ENCODE measurements at places on chromosomes 13 and 19. TPM values are rescaled to one million over a fixed set of nuclear protein-coding genes. Genes with fewer than 3 reads are reported as not detected.
A peak's percentile ranks its signal among the peaks of the same experiment; 100 is the strongest.

The CCL25 gene
- total RNA-seq = not detected

The CNMD gene
- not detected for total RNA-seq

DNA sequence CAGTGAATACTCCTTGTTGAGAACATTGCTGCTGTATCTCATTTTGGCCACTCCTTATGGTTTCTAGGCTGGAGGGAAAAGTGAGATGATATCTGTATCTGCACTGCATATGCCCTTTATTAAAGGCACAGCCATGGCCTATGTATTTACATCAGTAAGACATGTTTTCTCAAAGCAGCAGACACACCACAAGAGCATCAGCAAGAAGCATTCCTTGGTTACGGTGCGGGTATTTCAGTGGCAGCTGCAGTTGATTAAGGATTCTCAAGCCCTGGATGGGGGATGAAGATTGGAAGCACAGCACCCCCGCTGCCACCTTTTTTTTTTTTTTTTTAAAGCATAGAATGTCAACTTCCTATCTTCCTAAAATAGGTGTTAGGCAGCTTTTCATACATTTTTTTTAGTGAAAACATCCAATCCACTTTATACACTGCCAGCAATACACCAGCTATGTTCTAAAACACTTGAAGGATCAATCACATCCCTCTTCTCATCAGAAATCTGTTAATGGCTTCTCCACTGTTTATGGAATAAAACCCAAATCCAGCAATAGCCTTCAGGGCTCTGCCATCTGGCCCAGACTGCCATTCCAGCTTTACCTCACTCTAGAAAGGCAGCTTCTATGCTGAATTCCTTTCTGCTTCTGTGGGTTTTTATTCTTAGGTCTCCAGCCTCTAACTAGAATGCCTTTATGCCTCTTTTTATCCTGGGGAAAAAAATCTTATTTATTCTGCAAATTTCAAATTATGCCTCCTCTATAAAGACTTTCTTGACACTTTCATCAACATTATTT, 331.0 kb downstream of the DNAJC15 start:
- no peak for DNase-seq

The KLF1 gene
- 0.90 TPM for total RNA-seq

DNA sequence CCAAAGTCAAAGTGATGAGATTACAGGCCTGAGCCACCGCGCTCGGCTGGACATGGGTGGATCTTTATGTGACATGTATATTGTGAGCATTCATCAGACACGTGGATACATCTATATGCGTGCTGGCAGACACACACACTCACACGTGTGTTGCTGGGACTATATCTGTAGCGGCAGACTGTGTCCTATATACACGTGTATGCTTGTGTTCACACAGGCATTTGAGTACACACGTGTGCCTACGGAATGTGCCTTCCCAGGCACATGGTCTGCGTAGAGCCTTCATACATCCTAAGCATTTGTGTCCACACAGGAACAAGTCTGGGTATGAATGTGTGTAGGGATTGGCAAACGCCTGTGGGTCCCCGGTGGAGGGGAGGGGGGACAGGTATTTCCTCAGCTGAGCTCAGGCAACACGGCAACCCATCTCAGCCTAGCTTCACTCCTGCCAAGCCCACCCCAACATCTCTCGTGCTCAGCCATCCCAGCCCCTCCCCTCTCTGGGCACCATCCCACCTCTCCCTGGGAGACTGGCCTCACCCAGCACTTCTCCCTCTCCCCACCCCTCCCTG, 2.6 kb downstream of the UNC13A start:
- DNase-seq = no peak

- no peak for DNase-seq
Measured at GRCh38 chr13:98103531-98103930, 39.4 kb upstream of the FARP1 start.

GRCh38 chr13:89221557-89222158, 1550.5 kb downstream of the SLITRK5 start:
- no peak for DNase-seq

DNA sequence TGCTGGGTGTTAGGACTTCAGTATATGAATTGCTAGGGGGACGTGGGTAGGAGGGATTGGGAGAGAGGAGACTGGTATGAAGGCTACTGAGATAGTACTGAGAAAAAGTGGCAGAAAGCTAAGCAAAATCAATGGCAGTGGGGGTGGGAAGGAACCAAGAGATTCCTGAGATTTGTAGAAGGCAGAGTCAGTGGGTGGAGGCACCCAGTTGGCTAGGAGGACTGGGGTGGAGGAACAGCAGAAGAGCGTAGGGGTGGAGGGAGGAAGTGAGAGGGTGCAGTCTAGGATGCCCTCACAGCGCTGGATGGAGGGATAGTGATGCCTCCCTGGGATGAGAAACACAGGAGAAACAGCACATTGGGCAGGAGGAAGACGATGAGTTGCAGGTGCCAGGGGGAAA, 5.6 kb upstream of the MEDAG start:
- no peak for DNase-seq

DNA sequence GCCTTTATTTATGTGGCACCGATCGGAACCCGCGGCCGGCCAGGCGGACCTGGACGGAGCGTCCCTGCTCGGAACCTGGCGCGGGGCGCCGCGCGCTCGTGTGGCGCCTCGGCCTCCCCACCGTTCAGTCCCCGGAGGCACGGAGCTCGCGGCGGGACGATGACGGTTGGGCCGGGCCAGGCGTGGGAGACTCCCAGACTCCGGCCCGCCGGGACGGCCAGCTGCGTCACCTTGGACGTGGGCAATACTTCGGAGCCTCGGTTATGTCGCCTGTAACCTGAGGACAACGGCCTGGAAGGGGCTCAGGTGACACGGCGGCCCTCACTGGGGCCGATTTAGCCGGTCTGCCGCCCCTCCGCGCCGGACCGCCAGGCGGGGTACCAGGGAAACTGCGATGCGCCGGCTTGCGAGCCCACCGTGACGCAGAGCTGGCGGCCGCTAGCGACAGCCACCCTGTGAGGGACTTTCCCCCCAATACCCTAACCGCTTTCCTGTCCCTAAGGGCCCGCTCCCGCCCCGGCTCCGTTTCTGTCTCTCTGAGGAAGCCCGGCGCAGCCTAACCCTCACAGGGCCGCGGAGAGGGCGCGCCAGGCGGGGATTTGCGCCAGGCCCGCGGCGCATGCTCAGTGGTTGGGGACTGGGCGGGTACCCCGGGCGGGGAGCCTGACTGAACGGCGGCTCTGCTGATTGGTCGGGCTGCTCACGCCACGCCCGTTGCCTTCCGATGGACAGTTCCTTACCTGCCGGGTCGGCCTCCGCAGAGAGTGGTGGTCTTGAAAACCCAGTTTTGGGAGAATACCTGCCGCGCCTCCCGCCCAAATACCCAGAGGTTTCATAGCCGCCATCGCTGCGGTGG, 109.5 kb upstream of the DOCK9 start:
- peak; percentile 87 for DNase-seq

DNA sequence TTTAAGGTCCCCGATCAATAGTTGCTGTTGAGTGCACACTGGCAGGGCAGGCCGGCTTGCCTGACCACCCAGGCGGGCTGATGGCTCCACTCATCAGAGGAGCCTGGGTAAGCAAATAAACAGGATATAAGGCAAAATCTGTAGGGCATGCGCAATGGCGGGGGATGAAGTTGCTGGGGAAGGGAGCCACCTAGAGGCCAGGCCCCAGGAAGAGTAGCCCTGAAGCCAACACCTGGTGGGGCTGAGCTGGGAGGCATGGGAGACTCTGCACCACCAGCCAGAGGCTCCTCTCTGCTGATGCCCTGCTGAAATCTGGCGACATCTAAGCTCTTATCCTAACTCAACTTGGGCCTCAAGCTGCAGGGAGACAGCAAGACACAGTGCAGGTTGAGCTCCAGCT, 324.3 kb downstream of the ZNF536 start:
- DNase-seq = no peak

DNA sequence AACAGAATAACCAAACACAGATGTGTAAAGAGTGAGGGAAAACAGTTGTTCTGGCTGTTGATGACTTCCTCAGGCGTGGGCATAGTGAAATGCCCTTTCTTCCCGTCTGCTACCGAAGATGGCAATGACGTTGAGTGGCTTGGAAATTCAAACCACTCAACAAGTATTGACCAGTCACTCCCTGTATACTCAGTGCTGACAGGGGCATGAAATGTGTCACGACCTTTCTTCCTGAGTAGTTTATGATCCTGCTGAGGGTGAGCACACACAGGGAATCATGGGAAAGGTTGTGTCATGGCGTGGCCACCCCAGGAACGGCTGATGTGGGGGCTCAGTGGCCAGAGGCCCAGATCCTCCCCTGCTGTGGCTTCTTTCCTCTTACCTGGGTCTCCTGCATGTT, 87.8 kb upstream of the C1QTNF9B start:
- no peak for DNase-seq

The KL gene
- total RNA-seq = 0.35 TPM

DNA sequence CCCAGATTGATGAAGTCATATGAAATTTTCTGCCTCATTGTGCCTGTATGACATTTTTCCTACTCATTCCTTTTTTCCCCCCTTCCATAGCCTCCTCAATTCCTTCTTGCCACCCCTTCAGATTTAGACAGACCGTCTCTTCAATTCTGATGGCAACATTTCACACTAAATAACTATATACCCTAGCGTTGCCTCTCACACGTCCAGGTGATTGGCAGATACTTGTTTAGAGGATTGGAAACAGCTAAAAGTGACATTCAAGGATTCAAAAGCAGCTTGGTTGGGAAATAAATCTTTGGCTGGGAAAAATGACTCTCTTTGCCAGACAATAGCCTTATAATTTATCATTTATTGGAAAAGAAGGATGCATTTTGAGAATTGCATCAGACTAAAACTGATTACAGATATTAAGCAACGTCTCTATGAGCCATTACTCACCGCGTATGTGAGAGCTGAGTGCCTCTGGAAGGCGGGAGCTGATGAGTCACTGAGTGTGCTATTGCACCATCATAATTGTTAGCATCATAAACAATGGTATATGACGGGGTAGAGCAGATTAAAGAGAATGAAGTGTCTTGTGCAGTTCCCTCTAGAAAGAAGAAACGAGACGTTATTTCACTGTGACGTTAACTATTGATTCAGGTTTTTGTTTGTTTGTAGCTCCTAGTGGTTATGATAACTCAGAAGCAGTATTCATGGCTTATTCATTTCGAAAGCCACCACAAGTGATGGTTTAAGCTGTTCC, 61.1 kb upstream of the FAM216B start:
- no peak for DNase-seq

DNA sequence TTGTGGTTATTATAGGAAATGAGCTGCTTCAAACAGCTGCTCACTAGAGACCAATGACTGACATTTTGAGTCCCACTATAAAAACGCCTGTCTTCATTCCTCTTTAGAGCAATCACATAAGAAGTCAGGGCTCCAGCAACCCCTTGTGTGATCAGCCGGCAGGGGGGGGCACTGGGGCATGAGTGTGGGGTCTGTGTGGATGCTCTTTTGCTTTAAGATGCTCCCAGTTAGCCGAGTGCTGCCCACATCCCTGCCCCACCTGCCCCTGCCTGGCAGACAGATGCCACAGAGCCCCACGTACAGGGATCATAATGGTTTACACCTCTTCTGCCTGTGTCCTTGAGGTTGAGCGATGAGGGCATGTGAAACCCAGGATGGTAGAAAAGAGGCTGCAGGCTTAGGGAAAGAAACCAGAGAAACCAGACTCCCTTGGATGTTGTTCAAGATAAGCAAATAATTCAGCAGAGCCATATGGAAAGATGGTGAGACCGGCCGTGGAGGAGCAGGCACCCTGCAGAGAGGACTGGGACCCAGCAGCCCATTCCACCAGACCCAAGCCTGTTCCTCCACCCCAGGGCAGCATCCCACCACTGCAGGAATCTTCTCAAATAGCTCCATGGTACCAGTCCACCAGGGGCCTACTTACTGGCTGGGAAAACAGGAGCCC, 55.4 kb downstream of the CHST8 start:
- DNase-seq = no peak

DNA sequence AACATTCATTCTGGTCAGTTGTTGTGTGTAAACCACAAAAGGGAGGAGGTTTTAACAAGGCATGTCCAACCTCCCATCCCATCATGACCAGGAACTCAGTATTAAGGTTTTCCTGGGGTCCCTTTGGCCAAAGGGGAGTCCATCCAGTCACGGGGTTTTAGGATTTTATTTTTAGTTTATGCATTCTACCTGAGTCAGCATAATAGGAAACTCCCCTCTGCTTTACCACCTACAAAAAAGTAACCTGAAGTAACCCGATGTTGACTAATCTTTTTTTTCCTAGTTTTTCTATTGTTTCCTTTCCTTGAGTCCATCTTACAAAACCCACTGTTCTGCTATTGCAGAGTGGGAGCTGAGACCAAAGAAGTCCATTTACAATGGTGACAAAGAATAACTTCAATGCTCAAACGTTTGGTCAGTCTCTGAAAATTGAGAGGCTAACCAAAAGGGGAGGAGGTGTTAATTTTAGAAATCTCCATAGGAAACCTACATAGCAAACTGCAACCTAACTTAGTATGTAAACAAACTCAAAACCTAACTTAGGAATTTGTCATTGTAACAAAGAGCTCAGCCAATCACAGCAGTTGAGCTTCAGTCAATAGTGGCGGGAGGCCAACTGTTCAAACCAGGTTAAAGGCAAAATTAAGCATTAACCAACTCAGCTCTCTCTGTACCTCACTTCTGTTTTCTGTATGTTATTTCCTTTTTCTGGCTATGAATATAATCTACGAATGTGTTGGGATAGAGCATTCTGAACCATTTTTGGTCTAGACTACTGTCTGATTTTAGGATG, 1954.1 kb downstream of the PCDH9 start:
- DNase-seq = no peak

The C1QTNF9B gene
- total RNA-seq = not detected

The ZNF878 gene
- 0.55 TPM for total RNA-seq

- peak; percentile 61 for DNase-seq
Measured at GRCh38 chr19:49363268-49364082, at the start of gene DKKL1. Gene DKKL1 (plus strand): TSS chr19:49363877. CDS start chr19:49363999, 122 bp downstream.

DNA sequence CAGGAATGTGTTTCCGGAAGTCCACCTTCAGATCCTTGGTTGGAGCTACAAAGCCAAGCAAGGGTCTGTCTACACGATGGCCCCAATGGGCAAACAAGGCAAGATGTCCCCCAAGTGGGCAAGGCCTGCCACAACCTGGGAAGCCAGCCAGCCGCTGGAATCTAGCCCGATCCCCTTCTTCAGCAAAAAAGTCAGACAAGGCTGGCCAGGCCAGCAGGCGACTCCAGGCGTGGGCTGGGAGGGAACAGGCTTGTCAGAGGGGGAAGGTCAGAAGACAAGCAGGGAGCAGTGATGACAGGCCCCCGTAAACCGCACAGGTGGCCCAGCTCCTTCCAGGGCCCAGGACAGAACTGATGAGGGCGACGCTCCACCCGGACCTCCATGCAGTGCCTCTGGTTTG, 69.7 kb upstream of the WASF3 start:
- no peak for DNase-seq

The CILP2 gene
- total RNA-seq = 0.11 TPM

DNA sequence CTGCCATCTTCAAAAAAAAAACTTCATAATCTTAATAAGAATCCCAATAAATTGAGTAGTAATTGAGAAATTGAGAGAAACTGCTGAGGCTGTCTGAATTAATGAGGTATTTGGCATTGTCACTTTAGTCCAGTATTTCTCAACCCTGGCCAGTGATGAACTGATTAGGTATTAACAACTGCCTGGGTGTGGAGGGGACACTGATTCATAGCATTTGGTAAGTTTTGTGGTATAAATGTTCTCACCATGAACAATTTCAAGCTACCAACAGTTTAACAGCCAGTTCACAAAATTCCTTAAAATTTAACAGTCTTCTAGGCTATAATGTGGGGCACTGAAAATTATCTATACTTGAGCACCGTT, 18.3 kb downstream of the GPC6 start:
- DNase-seq = no peak

Data from CD8-positive, alpha-beta memory T cell (primary cell).